ENCODE measurements at places on chromosomes 6 and 20. TPM values are rescaled to one million over a fixed set of nuclear protein-coding genes. Genes with fewer than 3 reads are reported as not detected.

- no peak for DNase-seq
Observed at GRCh38 chr6:45047573-45047972, 280.6 kb upstream of the RUNX2 start.

RBL1 gene
- 8.7 TPM for total RNA-seq

MLN gene
- total RNA-seq = not detected

DNA sequence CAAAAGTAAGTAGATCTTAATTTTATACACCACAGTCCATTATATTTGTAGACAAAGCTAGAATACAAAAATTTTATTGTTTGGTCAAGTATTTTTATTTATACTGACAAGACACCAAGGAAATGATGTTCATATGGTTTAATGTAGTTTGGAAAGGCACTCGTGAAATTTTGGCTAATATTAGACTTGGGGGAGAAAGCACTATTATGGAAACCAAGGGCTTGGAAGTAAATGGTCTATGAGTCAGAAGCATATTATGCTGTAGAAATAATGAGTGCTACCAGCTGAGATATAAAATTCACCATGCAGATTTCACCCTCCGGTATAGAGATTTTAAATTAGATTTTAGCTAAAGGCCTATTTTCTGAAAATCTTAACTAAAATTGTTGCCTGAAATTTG lies 233.6 kb downstream of the KCNQ5 start:
- DNase-seq = no peak

DNA sequence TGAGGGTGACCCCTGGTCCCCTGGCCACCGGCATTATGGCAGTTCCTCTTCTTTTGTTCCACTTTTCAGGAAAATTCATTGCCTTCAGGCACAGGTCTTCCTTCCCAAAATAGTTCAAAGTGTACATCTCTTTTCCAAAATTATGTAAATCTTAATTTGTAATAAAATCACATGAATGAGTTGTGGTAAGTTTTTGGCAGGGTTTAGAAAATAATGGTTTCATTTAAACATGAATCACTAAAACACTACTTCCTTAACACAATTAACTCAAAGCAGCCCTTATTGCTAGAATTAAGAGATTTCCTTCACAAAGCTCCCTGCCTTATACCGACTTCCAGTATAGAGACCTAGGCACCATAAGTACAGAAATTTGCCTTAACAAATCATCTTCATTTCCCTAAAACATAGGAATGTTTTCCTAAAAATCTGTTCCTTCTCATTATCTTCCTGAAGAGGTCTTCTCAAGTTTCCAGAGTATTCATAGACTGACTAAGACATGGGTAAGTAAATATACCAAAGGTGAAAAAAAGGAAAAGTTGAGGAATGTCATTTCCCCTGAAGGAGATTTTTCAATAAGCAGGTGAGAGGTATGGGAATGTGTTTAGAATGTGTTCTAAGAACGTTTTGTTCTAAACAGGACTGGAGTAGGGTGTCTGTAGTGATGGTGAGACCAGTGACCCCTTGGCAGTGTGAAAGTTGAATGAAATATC lies 148.2 kb upstream of the CITED2 start:
- DNase-seq = no peak

- no peak for DNase-seq
Observed at GRCh38 chr20:22818636-22819035, 216.5 kb upstream of the SSTR4 start.

- DNase-seq = no peak
Observed at GRCh38 chr6:118890997-118891790, 2.8 kb upstream of the ASF1A start.

GRCh38 chr6:15879371-15880261 lies 216.8 kb upstream of the DTNBP1 start:
- no peak for DNase-seq

MYMX gene
- total RNA-seq = 2.4 TPM

GRCh38 chr6:132399376-132400074 lies 1.8 kb downstream of the MOXD1 start:
- DNase-seq = no peak

IMPG1 gene
- not detected for total RNA-seq

GRCh38 chr6:82006027-82006738 lies 241.4 kb downstream of the IBTK start:
- no peak for DNase-seq

DNA sequence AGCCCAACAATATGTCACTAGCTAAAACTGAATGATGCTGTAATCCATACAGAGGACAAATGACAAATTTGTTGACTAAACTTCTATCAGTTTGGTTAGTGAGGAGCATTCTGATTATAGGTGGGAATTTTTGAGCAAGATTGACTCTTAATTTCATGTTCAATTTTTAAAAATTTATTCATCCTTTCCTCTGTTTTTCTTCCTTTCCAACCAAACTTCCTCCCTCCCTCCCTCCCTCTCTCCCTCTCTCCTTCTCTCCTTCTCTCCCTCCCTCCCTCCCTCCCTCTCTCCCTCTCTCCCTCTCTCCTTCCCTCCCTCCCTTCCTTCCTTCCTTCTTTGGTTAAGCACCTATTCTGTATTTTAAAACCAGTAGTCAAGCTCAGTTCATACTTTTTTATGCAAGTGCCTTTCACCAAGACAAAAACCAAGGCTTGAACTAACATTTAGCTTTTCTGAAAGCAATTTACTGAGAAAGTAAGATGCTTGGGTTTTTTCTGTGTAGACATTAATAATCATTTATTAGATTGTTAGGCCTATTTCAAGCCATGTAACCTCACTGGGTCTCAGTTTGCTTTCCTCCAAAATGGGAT lies 112.3 kb downstream of the TSHZ2 start:
- DNase-seq = no peak

DNA sequence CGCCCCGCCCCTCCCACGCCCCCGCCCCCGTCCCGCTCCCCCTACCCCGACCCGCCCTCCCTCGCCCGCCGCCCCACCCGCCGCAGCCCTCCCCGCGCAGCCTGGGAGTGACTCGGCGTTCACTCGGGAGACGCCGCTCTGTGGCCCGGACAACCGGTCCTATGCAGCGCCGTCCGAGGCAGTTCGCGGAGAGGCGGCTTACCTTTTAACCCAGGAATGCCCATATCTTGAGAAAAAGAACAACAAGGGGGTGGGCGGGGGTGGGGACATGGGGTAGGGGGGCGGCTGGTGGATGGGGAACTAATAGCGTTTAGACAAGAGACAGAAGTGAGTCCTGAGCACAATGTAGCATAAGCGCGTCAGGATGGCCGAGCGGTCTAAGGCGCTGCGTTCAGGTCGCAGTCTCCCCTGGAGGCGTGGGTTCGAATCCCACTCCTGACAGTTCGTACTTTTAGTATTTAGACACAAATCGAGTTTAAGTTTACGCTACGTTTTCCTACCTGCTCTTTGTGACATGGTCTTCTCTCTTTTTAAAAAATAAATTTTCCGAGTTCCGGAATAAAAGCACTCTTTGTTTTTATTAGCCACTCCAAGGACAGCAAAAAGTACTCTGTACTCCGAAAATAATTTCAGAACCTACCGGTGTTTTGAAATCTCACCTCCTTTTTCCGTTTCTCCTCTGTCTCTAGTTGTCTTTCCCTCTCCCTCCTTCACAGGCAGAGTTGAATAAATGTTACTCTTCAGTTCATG lies 17.1 kb upstream of the HMGN4 start:
- DNase-seq = peak; percentile 88

SYNDIG1 gene
- not detected for total RNA-seq

PLN gene
- 41.0 TPM for total RNA-seq

ARHGAP40 gene
- not detected for total RNA-seq

SLC26A8 gene
- 0.12 TPM for total RNA-seq

DNA sequence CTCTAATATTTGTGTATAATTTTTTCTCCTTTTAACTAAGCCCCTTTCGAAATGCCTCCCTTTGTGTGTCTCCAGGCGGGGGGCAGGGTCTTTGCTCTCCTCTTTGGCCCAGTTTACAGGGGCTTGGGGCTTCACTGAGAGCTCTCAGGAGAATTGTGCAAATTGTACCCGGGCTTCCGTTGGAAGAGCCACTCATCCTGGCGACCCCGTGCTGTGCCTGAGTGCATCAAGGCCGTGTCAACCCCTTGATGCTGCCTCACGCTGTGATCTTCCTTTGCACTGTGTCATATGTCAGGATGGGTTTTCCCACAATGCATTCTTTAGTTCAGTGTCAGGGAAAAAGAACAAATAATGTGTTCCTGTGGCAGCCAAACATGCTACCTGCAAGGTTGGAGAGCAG lies 118.0 kb upstream of the POU3F2 start:
- no peak for DNase-seq

PRND gene
- 0.09 TPM for total RNA-seq

GRCh38 chr6:41719436-41720261 lies 15.8 kb downstream of the TFEB start:
- DNase-seq = no peak

KCNQ5 gene
- total RNA-seq = not detected

ID4 gene
- total RNA-seq = 61.8 TPM
